Thoracic aorta (tissue), 2 donors: ENCODE measurements at places on chromosomes 5 and 9. TPM values are rescaled to one million over a fixed set of nuclear protein-coding genes. Genes with fewer than 3 reads are reported as not detected.

Gene ECM2
- 78.7 TPM for total RNA-seq

Gene CAMK2A
- total RNA-seq: 0.35 TPM

Gene CLIC3
- 8.7 TPM for total RNA-seq

Gene ZNF608
- total RNA-seq: 13.5 TPM

Gene NPM1
- total RNA-seq: 453 TPM

Gene ST8SIA4
- 7.0 TPM for total RNA-seq

Gene CEL
- 5.3 TPM for total RNA-seq

Gene PCDHGA7
- 11.9 TPM for total RNA-seq

Gene QRFP
- not detected for total RNA-seq

Gene FOXD4
- not detected for total RNA-seq
